ENCODE measurements at places on chromosomes 7 and 10.

DNA sequence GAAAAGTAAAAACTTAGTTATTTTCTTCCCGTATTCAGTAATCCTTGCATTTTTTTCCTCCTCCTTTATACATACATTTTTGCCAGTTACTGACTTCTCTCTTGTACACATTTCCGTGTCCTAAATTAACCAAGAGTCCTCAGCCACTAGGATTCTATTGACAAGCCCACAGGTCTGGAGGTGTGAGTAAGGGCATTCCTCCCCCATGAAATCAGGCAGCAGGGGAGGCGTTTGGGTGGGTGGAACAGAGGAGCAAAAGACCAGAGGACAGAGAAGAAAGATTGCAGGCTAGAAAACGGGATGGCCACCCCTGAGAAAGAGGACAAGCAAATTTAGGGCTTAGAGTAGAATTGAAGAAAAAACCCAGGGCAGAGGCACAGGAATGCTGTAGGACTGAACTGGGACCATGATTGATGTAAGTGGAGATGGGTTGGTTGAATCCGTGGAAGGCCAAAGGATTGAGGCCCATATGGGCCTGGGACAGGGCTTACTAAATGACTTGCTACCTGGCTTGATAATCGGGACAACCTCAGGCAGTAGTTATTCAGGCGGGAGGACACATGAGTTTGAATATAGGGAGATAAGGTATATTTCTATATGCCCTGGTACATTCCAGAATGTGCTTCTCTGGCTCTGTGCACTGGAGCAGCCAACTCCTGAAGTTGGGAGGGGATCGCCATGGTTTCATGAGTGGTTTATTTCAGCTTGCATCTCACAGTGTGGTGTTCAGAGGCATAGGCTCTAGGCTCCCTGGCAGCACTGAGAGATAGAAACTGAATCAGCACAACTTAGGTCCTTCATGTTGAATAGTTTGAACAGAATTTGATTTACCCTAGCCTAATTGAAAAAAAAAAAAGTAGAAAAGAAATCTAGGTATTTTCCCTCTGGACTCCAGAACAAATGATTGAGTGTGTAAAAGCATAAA lies 28.0 kb downstream of the IKZF1 start:
- no peak for DNase-seq

DNA sequence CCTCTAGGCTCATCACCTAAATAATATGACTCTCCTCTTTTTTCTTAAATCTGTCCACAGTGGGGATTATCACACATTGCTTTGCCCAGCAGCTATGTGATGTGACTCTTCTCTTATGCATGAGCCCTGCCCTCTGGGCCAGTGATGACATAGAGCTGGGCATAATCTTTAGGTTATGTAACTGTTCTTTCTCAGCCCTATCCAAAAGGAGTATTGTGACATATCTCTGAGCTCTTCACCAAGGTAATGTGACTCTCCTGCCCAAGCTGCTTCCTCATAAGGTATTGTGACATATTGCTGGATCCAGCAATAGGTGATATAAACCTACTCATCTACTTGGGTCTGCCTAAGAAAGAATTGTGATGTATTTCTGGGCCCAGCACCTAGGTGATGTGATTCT lies 37.7 kb upstream of the ZNF107 start:
- DNase-seq: peak; percentile 61

DNA sequence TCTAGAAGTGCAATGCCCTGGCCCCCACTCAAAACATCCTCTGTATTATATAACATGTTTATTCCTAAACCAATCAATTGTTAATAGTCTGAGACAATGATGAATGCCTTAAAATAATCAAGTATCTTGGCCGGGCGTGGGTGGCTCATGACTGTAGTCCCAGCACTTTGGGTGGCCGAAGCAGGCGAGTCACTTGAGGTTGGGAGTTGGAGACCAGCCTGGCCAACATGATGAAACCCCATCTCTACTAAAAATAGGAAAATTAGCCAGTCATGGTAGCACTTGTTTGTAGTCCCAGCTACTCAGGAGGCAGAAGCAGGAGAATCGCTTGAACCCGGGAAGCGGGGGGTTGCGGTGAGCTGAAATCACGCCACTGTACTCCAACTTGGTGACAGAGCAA lies 29.4 kb upstream of the CACNA2D1 start:
- no peak for DNase-seq

DNA sequence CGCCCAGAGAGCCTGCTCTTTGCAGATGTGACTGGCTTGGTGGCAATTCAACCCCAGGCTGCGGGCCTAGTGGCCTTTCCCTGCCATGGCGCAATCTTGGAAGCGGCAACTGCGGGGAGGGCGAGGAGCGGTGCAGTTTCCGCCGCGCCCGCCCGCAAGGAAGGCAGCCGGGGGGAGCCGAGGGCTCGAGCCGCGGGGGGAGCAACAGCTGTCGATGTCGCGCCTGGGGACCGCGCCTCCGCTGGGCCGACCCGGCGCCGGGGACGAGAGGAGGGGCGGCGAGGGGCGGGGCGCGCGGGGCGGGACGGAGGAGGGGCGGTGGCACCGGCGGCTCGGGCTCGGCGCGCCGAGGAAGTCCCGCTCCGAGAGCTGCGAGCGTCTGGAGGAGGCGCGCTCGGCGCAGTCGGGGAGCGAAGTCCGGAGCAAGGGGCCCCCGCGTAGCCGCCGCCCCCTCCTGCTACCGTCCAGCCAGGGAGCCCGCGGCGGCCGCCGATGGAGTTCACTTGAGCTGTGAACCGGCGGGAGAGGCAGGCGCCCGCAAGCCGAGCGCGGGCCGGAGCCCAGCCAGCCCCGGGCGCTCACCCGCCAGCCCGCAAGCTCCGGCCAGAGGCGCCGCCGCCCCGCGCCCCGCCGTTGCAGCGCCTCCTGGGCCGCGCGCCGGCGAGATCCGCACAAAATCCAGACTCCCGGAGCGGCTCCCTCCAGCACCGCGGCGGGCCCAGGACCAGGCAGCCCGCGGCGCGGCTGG lies 438.1 kb upstream of the GALNT17 start:
- no peak for DNase-seq

- no peak for DNase-seq
Measured at GRCh38 chr7:141023295-141023694, 8.5 kb upstream of the MRPS33 start.

- no peak for DNase-seq
Measured at GRCh38 chr10:88946965-88947590, 5.5 kb downstream of the ACTA2 start.

DNA sequence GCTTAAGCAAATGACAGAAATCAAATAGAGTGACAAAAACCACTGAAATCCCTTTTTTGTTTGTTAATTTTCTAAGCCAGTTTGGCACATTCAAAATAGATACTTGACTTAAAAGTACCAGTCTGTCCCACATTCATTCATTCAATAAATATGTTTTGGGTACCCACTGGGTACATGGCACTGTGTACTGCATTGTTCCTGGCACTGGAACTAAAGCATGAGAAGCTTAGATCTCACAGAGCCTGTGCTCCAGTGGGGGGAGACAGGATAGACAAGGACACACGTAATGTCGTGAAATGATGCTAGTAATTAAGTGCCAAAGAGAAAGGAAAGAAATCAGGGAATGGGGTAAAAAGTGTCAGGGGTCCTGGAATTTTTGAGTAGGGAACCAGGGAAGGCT lies 13.0 kb downstream of the MTURN start:
- no peak for DNase-seq

DNA sequence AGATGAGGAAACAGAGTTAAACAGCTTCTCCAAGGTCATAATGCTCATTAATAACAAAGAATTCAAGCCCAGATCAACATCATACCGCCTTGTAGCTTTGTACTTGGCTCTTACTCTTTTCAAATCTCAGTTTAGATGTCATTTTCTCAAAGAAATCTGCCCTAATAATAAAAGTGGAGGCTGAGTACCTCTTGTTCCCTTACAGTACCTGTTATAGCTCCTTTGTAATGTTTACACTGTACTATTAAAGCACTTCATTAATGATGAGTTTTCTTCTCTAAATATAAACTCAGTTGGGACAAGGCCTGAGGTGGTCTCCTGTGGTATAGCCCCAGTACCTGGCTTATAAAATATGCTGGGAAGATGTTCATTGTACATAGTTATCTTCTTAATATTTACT lies 7.8 kb downstream of the SMNDC1 start:
- no peak for DNase-seq

- DNase-seq: no peak
Measured at GRCh38 chr10:21985541-21985940, 18.0 kb downstream of the DNAJC1 start.

GRCh38 chr10:33509231-33509831 lies 174.9 kb upstream of the NRP1 start:
- peak; percentile 96 for DNase-seq

GRCh38 chr10:586151-586550 lies 103.3 kb downstream of the DIP2C start:
- no peak for DNase-seq

- DNase-seq: peak; percentile 35
Measured at GRCh38 chr10:60943316-60944057, 498 bp downstream of the RHOBTB1 start.

Measured in bronchial epithelial cell (primary cell).